ENCODE measurements at places on chromosomes 5 and 9. TPM values are rescaled to one million over a fixed set of nuclear protein-coding genes. Genes with fewer than 3 reads are reported as not detected.

Gene FAM169A
- total RNA-seq, result 1.2 TPM

GRCh38 chr9:72013292-72013760 is 47.1 kb downstream of the C9orf57 start:
- no peak for DNase-seq
- H3K36me3 ChIP-seq, result no peaks in the 10 kb centered on the region
- no peak overlapping the region for H3K27ac ChIP-seq
- H3K27me3 ChIP-seq, result no peaks in the 10 kb centered on the region

DNA sequence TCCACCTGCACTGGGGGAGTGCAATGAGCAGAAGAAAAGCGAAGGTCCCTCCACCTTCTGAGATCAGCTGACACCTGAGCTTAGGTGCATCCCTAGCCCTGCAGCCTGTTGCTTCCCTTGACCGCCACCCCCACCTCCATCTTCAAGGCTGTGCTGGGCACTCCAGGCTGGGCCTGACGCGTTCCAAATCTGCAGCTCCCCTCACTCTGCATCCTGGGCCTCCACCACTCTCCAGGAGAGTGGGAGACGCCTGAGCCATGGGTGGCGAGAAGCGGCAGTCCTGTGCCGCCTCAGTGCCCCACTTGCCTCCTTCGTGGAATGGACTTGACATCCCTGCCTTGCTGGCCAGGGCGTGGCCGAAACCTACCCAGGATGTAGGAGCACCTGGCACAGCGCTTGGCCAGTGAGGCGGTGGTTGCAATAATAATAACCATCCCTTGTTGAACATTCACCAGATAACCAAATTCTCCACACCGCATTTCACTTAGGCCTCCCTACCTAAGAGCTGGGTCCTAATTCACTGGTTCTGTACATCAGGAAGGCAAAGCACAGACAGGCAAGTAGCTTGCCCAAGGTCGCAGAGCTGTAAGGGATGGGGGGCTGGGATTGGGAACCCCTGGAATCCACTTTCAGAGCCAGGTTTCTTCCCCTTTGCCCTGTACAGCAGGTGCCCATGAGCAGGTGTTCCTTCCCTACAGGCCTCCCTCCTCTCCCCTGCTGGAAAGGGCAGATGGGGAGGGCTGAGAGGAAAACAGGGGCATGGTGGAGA is 11.7 kb downstream of the B4GALT7 start:
- peaks cover 14% of the 10 kb centered on the region for H3K4me1 ChIP-seq
- no peaks in the 10 kb centered on the region for H3K27me3 ChIP-seq
- DNase-seq, result peak; percentile 77
- no peak overlapping the region for H3K27ac ChIP-seq
- no peaks in the 10 kb centered on the region for H3K36me3 ChIP-seq

DNA sequence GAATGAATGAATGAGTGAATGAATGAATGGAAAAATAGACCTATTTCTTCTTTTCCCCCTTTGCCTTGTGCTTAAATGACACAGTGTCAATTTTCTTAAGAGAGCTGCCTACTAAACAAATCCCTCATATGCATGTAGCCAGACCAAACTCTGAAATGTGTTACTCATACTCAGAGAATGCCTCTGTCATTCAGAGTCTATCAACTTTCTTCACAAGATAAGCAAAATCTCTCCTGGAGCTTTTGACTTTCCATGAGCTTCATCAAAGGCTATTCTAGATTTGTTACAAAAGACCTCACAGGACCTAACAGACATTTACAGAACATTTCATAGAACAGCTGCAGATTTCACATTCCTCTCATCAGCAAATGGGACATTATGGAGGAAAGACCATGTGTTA is 275.7 kb upstream of the MSX2 start:
- H3K36me3 ChIP-seq, result no peaks in the 10 kb centered on the region
- H3K4me1 ChIP-seq, result no peaks in the 10 kb centered on the region
- no peak for DNase-seq
- H3K27ac ChIP-seq, result no peak overlapping the region
- no peak overlapping the region for H3K4me3 ChIP-seq

DNA sequence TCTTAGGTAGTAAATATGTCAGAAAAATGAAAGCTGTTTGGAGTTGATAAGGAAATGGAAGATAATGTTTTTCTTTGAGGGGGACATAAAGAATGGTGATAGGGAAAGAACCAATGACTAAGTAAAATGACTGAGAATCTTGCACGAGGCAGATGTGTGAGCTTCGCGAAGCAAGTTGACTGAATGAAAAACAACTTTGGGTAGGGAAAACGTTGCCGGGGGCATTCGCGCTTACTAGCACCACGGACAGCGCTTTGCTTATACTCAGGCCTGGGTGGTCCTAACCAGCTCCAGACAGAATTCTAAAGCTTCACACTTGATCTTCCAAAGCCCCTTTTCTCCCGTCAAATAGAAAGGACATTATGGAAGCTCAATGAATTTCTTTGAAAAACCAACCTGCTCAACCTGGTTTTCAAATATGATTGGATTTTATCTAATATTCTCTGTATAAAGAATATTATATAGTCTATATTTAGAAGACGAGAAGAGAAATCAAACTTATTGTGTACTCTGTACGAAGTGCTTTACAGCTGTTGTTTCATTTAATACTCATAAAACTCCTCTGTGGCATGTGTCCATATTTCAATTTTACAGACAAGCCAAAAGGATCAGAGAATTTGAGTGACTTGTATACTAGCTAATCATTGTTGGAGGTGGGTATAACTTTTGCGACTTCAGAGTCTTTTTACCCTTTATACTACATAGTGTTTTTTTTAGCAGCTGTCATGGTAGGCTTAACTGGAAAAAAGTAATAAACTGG is 1.9 kb upstream of the CDKN2B start:
- no peaks in the 10 kb centered on the region for H3K36me3 ChIP-seq
- no peak overlapping the region for H3K4me3 ChIP-seq
- peaks cover 12% of the 10 kb centered on the region for H3K4me1 ChIP-seq
- H3K27ac ChIP-seq, result no peak overlapping the region
- no peaks in the 10 kb centered on the region for H3K27me3 ChIP-seq

- H3K27ac ChIP-seq, result no peak overlapping the region
- no peaks in the 10 kb centered on the region for H3K27me3 ChIP-seq
- no peak overlapping the region for H3K4me3 ChIP-seq
- H3K36me3 ChIP-seq, result no peaks in the 10 kb centered on the region
- no peak for DNase-seq
- peaks cover 17% of the 10 kb centered on the region for H3K4me1 ChIP-seq
Observed at GRCh38 chr5:169229342-169229892, 71.5 kb downstream of the SLIT3 start.

DNA sequence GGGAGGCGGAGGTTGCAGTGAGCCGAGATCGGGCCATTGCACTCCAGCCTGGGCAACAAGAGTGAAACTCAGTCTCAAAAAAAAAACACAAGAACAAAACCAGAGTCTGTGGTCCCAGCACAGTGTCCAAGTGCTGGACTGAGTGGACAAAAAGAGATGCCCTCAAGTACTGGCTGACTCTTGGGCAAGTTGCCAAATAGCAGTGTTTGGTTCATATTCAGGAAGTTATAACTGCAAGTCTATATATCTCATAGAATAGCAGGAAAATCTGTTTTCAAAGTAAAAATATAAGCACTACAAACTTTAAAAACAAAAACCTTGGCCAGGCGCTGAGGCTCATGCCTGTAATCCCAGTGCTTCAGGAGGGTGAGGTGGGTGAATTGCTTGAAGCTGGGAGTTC is 7.3 kb downstream of the HABP4 start:
- no peaks in the 10 kb centered on the region for H3K27me3 ChIP-seq
- H3K4me1 ChIP-seq, result peaks cover 29% of the 10 kb centered on the region
- no peak overlapping the region for H3K27ac ChIP-seq
- DNase-seq, result no peak
- H3K36me3 ChIP-seq, result peaks cover 23% of the 10 kb centered on the region

DNA sequence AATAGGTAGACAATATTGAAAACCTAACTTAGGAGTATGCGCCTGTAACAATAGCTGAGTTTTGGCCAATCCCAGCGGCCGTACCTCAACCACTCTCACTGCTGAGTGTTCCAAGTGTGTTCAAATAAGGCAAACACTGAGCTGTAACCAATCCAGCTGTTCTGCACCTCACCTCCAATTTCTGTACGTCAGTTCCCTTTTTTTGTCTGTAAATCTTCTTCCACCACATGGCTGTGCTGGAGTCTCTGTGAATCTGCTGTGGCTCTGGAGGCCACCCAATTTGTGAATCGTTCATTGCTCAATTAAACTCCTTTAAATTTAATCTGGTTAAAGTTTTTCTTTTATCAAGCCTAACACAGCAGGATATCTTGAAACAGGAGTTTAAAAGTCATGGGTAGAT is 116.3 kb downstream of the SLC28A3 start:
- no peak for DNase-seq
- H3K27ac ChIP-seq, result no peak overlapping the region
- no peaks in the 10 kb centered on the region for H3K27me3 ChIP-seq
- H3K4me3 ChIP-seq, result no peak overlapping the region

DNA sequence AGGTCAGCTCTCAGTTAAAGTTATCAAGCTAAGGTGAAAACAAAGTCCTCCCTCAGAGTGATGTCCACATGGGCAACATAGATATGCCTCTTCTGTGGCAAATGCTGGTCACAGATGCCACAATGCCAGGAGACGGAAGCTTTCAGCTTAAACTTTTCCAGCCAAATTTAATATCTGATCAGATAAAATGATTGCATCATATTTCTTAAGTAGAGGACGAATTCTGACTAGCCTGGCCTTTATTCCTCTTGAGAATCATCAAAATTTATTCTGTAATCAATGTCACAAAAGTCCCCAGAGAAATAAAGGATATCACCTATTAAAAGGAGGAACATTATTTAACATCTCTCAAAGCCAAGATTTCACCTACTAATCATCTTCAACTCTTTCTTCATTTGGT is 161.9 kb downstream of the MARCHF11 start:
- no peaks in the 10 kb centered on the region for H3K4me1 ChIP-seq
- no peak for DNase-seq
- no peak overlapping the region for H3K4me3 ChIP-seq

Gene SCAI
- 6.9 TPM for total RNA-seq

GRCh38 chr5:137055271-137055872 is 443.8 kb downstream of the SPOCK1 start:
- no peak overlapping the region for H3K27ac ChIP-seq
- H3K4me1 ChIP-seq, result no peaks in the 10 kb centered on the region
- DNase-seq, result peak; percentile 60
- H3K4me3 ChIP-seq, result no peak overlapping the region
- H3K27me3 ChIP-seq, result no peaks in the 10 kb centered on the region

GRCh38 chr5:132491368-132492364 is 1.1 kb upstream of the IRF1 start:
- H3K4me1 ChIP-seq, result peaks cover 74% of the 10 kb centered on the region
- peak overlapping the region; percentile 97 for H3K27ac ChIP-seq
- H3K4me3 ChIP-seq, result peak overlapping the region; percentile 89
- no peaks in the 10 kb centered on the region for H3K27me3 ChIP-seq
- peaks cover 14% of the 10 kb centered on the region for H3K36me3 ChIP-seq

Gene KIF3A
- total RNA-seq, result 9.1 TPM

- no peak for DNase-seq
- H3K27me3 ChIP-seq, result no peaks in the 10 kb centered on the region
- peaks cover under 1% of the 10 kb centered on the region for H3K36me3 ChIP-seq
- H3K27ac ChIP-seq, result peak overlapping the region; percentile 8
- H3K4me1 ChIP-seq, result peaks cover 3% of the 10 kb centered on the region
Observed at GRCh38 chr5:123364441-123365155, 58.6 kb downstream of the CEP120 start.

Gene MAMDC2
- 134 TPM for total RNA-seq

Gene ACTL7B
- not detected for total RNA-seq

DNA sequence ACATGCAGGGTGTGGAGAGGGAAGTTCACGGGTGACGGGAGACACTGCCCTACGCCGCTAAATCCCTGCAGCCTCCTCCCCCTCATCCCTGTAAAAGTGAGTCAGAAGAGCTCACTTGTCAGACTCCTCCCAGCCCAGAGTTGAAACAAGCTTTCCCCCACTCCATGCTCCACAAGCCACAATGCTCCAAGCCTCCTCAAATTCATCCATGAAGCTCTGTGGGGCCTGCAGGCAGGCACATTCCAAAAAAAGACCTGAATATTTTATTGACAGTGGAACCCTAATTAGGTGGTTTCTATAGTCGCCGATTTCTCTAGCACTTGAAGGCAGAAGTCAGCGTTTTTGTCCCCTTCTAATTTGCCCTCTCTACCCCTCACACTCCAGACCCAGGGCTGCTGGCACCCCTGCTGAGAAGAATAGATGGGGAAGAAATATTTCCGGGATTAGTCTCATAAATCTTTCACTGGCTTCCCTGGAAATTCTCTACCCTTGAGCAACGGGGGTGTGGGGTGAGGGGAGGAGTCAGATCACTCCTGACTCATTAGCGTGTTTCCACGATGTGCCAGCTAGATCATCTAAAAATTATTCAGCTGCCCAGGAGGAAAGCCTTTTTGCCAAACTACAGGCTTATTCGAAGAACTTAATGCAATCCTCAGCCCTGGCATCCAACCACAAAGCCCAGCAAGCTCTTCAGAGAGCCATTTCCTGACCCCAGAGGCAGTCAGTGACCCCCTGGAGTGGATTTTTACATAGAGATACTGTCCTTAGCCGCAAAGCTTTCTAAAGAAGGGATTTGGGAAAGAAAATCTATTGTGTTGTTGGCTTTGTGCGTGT is 97.1 kb downstream of the ENC1 start:
- no peaks in the 10 kb centered on the region for H3K36me3 ChIP-seq
- no peak overlapping the region for H3K4me3 ChIP-seq
- peaks cover 31% of the 10 kb centered on the region for H3K4me1 ChIP-seq
- no peaks in the 10 kb centered on the region for H3K27me3 ChIP-seq

DNA sequence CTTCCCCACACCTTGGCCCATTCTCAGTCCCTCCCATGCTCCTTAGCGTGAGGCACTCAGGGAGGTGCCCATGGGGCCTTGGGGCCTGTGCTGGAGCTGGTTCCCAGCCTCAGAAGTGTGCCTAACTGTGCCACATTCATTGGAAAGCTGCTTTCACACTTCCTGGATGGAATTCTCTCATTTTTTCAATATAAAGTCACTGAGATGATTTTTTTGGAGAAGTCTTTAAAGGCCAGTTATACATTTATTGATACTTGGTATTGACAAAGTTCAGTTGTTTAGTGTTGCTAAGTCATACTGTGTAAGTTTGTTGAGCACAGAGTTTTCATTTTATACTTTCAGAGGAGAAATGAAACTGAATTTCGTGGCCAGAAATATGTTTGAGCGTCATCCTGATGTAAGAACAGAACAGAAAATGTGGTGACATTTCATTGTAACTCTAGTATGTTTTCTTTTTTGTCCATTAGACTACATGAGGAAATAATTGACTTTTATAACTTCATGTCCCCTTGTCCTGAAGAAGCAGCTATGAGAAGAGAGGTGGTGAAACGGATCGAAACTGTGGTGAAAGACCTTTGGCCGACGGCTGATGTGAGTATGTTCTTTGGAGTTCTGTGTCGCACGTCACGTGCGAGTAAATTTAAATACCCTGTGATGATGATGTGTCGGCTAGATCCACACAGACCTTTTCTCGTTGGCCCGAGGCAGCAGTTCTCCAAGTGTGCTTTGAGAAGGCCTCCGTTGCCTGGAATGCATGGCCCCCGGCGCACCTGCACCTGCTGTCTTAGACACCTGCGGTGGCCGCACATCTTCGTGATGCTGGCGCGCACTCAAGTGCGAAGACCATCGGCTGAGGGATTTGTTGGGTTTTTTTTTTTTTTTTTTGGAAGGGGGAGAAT is 24.1 kb downstream of the TENT4A start:
- no peak for DNase-seq
- H3K36me3 ChIP-seq, result peaks cover 47% of the 10 kb centered on the region
- no peaks in the 10 kb centered on the region for H3K27me3 ChIP-seq
- H3K4me1 ChIP-seq, result peaks cover 31% of the 10 kb centered on the region

GRCh38 chr9:79984429-79985067 is 412.8 kb downstream of the TLE4 start:
- no peak for DNase-seq
- H3K27me3 ChIP-seq, result no peaks in the 10 kb centered on the region
- H3K4me3 ChIP-seq, result no peak overlapping the region
- no peaks in the 10 kb centered on the region for H3K36me3 ChIP-seq
- H3K4me1 ChIP-seq, result peaks cover 3% of the 10 kb centered on the region
